ENCODE measurements at places on chromosomes 3 and 15.

DNA sequence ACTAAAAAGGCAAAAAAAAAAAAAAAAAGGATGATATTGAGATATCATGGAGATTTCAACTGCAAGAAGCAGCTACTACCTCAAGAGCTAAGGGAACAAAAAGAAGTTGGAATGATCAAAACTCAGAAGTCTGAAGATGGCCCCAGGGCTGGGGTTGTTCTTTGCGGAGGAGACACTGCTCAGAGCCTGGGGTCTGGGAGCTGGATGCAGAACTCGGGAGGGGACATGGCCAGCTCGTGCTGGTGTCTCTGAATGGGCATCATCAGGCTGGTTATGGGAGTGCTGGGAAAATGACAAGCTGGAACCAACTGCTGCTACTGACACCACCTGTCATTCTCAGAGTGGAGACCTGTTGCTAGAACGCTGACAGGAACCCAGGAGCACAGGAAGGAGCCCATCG, 14.2 kb upstream of the ADIPOQ start:
- no peak for DNase-seq

GRCh38 chr3:59341459-59341858, 291.6 kb upstream of the CFAP20DC start:
- DNase-seq = no peak

- no peak for DNase-seq
Measured at GRCh38 chr15:64911311-64912186, at the start of gene ANKDD1A. Gene ANKDD1A (plus strand): TSS chr15:64911902. CDS start chr15:64911931, 29 bp downstream.

- DNase-seq = no peak
Measured at GRCh38 chr15:67799801-67800205, 25.5 kb upstream of the SKOR1 start.

- no peak for DNase-seq
Measured at GRCh38 chr3:48747015-48747615, 30.1 kb upstream of the IP6K2 start.

GRCh38 chr3:15387171-15387581, 40.2 kb downstream of the METTL6 start:
- no peak for DNase-seq

DNA sequence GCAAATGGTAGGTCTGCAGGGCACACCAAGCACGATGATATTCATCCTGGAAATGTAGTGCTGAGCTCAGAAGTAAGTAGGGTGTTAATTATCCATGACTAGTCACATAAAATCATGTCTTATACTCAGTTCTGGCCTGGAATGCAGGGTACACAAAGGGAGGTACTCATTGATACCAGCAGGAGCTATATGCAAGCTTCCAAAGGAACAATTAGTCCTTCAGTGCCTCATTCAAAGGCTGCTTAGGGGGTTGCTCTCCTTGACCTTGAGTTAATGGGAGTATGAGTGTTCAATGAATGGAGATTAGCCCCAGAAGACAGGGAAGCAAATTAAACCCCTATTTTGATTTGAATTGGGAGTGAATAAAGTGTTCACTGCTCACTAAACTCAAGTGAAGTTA, 38.3 kb downstream of the CNTN6 start:
- DNase-seq = no peak

GRCh38 chr3:67459796-67460195, 194.6 kb downstream of the SUCLG2 start:
- no peak for DNase-seq

- no peak for DNase-seq
Measured at GRCh38 chr3:175411946-175412345, 552.8 kb downstream of the NAALADL2 start.

- no peak for DNase-seq
Measured at GRCh38 chr3:190497811-190498210, 16.1 kb upstream of the IL1RAP start.

DNA sequence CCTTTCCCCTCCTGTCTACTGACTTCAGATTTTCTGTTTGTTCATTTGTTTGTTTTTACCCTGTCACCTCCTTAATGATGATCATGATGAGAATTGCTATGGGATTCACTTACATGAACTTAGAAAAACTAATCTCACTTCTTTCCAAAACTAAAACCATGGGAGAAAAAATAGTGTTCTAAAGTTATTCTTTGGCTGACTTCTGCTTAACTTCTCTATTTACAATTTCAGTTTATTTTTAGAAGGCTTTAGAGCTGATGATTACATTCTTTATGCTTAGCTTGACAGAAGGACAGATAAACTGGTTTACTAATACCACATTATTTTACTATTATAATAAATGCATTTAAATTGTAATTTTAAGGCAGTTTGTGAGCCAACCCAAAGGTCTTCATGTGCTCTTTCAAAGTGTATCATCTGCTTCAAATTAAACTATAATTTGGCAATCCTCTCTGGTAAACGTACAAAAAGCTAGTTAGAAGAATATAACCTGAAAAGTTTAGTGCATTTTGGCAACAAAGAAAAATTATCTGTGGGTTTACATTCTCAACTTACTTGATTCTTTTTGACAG, 676.8 kb upstream of the UBE2E2 start:
- no peak for DNase-seq

- no peak for DNase-seq
Measured at GRCh38 chr3:173945806-173946205, 548.3 kb downstream of the NLGN1 start.

DNA sequence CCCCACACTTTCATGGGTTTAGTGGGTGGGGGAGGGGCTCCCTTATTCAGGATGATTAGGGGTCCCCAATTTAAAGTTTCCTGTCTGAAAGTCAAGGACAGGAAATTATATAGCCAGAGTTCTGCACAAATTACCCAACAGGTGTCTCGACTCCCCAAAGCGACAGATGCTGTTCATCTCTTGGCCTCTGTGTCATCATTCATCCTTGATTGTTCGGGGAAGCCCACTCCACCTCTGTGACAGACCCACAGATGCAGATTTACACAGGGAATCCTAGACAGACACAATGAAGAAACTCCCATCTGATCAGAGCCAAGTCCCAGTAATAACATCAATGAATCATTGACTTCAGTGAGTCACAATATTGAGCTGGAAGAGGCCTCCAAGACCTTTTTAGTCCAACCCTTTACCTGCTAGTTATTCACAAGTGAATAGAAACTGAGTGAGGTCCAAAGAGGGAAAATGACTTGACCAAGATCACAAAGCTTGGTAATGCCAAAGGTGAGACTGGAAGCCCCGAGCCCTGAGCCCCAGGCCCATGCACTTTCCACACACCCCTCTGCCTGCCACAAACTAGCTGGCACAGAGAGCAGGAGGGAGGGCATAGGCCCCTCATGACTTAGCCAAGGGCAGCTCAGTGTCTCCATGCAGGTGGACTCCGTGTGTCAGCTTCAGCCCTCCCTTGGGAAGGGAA, 7.9 kb upstream of the SRP14 start:
- no peak for DNase-seq

GRCh38 chr3:47283193-47283537, 421 bp downstream of the KLHL18 start:
- no peak for DNase-seq

- DNase-seq = no peak
Measured at GRCh38 chr15:40452296-40453090, 11.7 kb downstream of the BAHD1 start.

Measured in T-helper 22 cell (primary cell).